Dermis blood vessel endothelial cell (primary cell): ENCODE measurements at places on chromosomes 6 and 20. TPM values are rescaled to one million over a fixed set of nuclear protein-coding genes. Genes with fewer than 3 reads are reported as not detected.

GRCh38 chr6:107571354-107571753 lies 81.4 kb downstream of the SOBP start:
- no peak for DNase-seq

GRCh38 chr6:25014369-25014768 lies 78.6 kb upstream of the RIPOR2 start:
- DNase-seq, result no peak

DNA sequence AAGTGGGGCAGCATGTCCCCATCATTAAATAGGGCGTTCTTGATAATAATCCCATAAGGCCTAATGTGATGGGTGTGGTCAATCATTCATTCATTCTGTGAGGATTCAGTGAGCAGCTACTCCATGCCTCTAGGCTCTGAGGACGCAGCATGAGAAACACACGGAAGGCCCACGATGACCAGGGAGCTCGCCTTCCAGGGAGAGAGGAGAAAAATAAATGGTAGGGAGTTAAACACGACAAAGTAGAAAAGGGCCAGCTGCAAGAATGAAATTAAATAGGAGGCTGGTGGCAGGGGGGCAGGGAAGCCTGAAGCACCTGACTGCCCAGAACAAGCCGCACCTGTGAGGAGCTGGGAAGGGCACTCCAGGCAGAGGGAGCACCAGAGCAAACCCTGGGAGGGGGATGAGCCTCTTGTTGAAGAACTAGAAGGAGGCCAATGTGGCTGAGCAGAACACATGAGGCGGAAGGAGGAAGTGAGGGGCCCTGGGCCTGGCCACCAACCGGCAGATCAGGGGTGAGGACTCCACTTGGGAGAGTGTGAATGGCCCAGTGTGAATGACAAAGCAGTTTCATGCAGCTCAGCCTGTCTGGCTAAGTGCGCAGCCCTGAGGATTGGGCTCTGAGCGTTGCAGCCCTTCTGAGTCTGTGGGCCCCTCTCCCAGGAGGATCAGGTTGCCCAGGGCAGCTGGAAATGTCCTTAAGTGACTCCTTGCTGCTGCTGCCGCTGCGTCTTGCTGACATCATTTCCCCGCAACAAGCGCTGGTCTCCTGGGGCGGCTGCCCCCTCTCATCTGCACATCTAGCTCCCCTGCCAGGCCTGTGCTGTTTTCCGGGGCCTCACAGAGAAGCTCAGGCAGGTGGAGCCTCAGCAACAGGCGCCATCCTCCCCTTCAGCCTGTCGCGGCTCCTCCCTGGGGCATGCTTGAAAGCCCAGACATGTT lies 99.9 kb downstream of the CDH26 start:
- no peak for DNase-seq

GRCh38 chr6:22471132-22471690 lies 98.2 kb upstream of the HDGFL1 start:
- peak; percentile 90 for DNase-seq

DNA sequence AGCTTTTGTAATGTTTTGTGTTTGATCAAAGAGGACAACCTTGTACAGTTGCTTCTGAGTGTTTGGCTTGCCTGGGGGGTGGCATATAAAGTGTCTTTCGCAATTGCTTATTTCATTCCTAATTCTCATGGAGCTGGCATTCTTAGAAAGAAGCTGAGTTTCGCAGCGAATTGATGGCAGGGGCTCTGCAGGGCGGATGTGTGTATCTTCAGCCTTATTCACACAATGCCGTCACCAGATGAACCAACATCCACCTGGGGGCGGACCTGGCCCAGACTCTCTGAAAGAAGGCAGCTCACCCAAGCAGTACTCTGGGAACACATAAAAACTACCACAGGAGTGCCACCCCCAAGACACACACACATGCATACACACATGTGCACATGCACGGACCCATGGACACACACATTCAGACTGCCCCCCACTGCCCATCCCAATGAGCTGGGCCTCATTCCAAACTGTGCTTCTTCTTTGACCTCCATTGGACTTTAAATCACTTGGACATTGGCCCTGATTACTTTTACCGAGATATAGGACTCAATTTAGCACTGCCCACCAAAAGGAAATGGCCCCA lies 55.4 kb upstream of the FOXQ1 start:
- DNase-seq, result no peak

GRCh38 chr6:27891320-27891875 lies 20.8 kb downstream of the OR2B2 start:
- DNase-seq, result no peak

- no peak for DNase-seq
Observed at GRCh38 chr6:123489589-123489988, 147.2 kb downstream of the TRDN start.

- DNase-seq, result peak; percentile 62
Observed at GRCh38 chr6:73394577-73395354, at the start of gene DDX43. Gene DDX43 (plus strand): TSS chr6:73394828. CDS start chr6:73394906, 78 bp downstream.

- DNase-seq, result no peak
Observed at GRCh38 chr20:62780204-62780603, 16.1 kb upstream of the MRGBP start.

GRCh38 chr6:53484476-53485280 lies 60.2 kb downstream of the GCLC start:
- peak; percentile 86 for DNase-seq

DNA sequence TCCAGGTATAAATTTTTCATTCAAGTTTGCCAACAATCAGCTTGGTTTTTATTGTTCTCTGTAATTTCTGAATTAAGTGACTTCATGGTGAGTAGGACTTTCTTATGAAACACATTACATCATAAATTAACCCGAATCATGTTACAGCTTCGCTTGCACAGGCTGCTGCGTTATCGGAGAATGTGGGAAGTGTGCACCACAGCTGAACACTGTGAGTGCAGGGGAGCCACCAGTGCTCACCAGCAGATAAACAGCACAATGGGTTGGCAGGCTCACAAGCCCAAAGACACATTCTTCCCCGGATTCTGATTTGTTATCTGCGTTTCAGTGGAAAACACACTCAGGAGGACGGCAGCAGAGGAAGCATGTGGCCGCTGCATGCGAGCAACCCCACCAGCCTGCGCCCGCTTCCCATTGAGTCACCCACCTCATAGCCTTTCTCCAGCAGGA lies 121.1 kb downstream of the GMDS start:
- DNase-seq, result peak; percentile 97

GRCh38 chr6:49662892-49663261 lies 26.2 kb upstream of the RHAG start:
- no peak for DNase-seq

DNA sequence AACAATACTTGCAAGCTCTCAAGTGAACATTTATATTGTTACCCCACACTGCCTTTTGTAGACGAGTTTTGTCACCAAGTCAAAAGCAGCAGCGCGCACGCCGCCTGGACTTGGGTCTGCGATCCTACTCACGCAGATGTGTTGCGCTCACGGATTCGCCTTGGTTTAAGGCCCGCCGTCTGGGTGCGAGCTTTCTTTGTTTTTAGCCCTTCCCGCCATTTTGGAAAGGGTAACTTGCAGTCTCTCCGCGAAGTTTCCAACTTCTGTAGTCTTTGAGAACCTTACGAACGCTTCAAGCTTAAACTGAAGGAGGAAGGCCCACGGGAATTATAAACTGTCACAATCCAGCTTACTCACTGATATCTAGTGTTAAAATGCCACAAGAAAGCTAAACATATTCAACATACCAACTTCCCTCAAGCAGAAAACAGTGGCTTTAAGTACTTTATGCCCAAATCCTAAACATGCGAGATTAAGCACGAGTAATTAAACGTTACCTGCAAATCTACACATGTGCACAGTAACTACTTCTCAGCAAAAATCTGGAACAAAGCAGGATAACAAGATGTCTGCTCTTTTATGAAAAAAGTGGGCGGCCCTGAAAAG lies 80.4 kb upstream of the BTN3A2 start:
- peak; percentile 74 for DNase-seq

GRCh38 chr6:113870917-113871316 lies 13.8 kb downstream of the MARCKS start:
- no peak for DNase-seq

- DNase-seq, result no peak
Observed at GRCh38 chr6:87806635-87807034, 104.6 kb upstream of the AKIRIN2 start.

- DNase-seq, result no peak
Observed at GRCh38 chr6:35079311-35080000, 61.7 kb downstream of the TCP11 start.

GRCh38 chr6:113598786-113599185 lies 258.4 kb upstream of the MARCKS start:
- DNase-seq, result no peak

- DNase-seq, result no peak
Observed at GRCh38 chr20:57257701-57258453, 8.6 kb downstream of the BMP7 start.

DNA sequence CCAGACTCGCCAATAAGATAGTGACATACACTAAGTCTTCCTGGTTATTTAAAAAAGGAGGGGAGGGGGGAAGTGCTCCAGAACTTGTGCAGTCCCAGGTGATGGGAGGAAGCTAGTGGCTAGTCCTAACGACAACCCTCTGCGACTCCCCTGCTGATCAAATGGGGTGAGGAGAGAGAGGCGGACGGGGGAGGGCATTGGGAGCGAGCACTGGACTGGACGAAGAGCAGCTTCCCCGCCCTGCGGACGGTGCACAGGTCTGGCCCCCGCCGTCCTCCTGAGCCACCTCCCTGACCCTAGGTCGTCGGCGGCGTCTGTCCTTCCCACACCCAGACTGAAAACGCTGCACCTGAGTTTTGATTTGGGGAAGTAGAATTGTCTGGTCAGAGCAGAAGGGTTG lies 2.2 kb upstream of the OLIG3 start:
- no peak for DNase-seq

- DNase-seq, result no peak
Observed at GRCh38 chr6:125193208-125193607, 39.6 kb downstream of the TPD52L1 start.

- DNase-seq, result peak; percentile 28
Observed at GRCh38 chr6:3022765-3023662, 23.3 kb downstream of the NQO2 start.

DNA sequence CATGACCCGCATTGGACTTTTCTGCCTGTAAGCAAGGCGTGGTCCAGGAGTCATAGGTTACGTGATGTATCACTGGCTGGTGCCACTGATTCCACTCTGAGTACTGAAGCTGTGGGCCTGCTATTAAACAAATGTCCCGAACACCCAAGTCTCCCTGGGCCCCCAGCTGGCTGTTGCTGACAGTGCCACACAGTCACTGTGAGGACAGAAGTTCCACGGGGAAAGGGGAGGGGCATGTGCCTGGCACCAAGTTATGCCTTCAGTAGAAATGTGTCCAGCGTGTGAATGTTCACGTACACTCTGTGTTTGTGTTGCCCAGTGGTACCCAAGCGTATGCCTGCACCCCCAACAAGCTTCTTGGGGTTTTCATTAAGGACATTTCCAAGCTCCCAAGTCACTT lies 171.4 kb upstream of the QKI start:
- no peak for DNase-seq

DNA sequence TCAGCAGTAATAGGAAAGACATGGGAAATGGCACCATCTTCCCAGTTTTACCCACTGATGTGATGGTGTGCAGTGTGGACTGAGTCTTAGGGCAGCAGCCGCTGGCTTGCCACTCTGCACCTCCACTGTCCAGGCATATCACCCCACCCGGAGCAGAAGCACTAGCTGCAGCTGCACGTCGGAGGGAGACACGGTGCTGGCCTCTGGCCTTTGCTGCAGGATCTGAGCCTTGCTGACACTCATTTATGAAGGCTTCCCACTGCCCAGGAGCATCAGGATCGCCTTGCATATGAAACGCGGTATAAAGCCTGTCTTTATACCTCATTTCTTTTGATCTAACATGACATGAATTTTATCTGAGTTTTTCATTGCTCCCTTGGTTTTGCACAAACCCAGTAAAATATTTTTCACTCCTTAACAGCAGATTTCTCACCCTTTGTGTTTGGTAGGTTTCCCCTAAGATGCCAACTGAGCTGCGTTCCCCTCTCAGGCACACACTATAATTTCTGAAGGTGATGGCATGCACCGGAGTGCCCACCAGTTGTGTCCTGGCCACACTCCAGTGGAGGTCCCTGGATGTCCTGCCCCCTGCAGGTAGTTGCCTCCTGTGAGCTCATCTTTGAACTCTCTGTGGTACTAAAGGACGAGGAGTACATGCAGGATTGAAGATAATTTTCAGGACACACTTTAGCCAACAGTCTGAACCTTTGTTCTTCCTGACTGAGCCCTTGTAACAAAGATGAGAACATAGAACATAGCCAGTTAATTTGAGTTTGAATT lies 9.0 kb upstream of the EXOC2 start:
- no peak for DNase-seq

GRCh38 chr6:25628471-25629197 lies 23.4 kb upstream of the SCGN start:
- no peak for DNase-seq

DNA sequence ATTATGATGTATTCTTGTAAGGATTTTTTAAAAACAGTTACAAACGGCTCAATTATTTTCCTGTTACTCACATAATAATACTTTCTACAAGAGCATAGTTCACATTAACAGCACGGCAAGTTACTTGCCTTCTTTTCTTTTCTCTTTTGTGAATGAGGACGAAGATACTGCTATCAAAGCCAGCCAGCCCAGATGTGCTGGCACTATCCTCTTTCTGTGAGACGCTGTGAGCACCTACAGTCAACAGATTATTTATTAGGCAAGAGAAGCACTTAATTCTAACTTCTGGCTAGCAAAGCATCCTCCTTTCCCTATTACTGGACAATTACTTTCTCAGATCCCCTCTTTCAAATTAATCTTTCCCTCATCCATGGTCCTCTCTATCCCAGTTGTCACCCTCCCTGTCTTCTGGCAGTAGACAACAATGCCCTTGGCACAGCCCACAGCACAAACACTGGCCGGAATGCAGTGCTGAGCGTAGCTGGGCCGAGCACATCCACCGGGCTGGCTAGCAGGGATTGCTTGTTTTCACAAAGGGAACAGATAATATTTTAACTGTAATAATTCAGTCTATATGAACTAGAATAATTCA lies 262.1 kb downstream of the FOXC1 start:
- no peak for DNase-seq

- DNase-seq, result no peak
Observed at GRCh38 chr6:42777126-42777822, 4.6 kb upstream of the BICRAL start.

DNA sequence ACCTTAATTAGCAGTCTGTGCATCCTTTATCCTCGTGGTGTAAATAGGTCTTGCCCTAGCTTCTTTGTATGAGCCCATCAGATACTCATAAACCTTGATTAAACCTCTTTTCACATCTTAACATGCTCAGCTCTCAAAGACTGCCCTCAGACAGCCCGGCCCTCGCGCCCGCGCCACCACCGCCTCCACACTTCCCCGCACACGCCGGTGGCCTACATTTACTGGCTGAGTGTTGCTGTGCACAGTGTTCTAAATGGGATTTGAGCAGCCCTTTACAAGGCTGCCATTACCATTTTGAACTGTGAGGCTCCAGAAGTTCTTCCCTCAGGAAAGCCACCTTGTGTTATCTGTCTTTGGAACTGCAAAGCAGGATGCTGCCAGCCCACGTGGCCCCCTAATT lies 63.0 kb upstream of the INSM1 start:
- no peak for DNase-seq

- DNase-seq, result peak; percentile 82
Observed at GRCh38 chr20:11117808-11118528, 444.2 kb upstream of the JAG1 start.

Gene CYP24A1
- total RNA-seq, result not detected in 2 replicates

Gene HEY2
- total RNA-seq, result not detected in 2 replicates

Gene ADGRG6
- total RNA-seq, result 42.2 and 43.4 TPM in 2 replicates

Gene AVP
- not detected in 2 replicates for total RNA-seq

Gene CNR1
- 1.3 TPM in 1 of 2 replicates, not detected in the other for total RNA-seq

Gene MRS2
- total RNA-seq, result 28.8 and 30.8 TPM in 2 replicates
